ENCODE measurements at places on chromosomes 2 and 18.

- no peak for DNase-seq
Measured at GRCh38 chr18:11110509-11110908, 38.9 kb downstream of the PIEZO2 start.

DNA sequence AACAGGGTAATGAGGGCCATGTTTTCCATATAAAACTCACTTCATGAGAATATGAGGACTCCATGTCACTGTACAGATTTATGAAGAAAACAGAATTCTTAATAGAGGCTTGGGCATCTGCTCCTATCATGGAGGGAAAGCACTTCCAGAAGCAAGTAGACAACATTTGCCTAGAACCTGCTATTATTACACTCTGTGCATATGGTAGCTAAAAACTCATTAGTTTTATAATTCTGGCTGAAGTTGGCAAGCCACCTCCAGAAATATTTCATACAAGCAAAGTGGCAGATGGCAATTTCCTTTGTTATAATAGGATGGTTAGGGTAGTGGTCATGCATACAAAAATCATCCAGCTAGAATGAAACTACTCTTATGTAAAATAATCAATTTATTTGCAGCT, 65.8 kb upstream of the TLK1 start:
- DNase-seq, result no peak

DNA sequence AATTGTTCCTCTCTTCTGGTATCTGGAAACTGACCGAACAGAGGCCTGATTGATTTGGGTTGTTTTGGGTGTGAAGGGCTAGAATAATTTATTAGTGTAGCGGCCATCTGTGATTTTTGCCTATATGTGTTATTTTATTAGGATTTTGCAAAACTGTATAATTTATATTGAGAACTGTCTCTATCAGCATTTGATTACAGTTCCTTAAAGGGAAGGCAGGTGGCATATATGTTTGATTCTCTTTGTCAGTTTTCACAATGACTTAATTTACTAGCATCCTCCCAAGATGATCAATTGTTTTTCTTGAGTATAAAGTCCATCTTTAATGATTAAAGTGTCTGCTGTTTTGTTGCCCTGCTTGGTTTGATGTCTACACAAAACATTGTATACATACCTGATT, 4.5 kb downstream of the NBEAL1 start:
- no peak for DNase-seq

- DNase-seq, result no peak
Measured at GRCh38 chr2:10278029-10278762, 24.5 kb upstream of the HPCAL1 start.

GRCh38 chr2:86592547-86593230, 29.4 kb upstream of the CHMP3 start:
- no peak for DNase-seq

DNA sequence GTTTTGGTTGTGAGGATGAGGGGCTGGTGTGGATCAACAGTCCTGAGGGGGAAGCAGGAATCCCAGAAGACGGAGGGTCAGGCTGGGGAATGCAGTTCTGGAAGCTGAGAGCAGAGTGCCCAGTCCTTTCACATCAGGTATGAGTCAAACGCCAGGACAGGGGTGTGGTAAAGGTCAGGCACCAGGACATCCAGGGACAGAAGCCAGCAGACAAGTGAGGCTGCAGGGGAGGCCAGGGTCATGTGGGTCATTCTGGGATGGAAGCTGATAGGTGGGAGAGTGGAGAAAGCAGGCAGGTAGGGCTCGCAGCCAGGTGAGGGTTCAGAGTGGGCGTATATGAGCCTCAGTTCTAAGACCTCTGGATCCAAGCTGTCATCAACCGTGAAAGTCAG, 12.8 kb upstream of the GNLY start:
- DNase-seq, result no peak

DNA sequence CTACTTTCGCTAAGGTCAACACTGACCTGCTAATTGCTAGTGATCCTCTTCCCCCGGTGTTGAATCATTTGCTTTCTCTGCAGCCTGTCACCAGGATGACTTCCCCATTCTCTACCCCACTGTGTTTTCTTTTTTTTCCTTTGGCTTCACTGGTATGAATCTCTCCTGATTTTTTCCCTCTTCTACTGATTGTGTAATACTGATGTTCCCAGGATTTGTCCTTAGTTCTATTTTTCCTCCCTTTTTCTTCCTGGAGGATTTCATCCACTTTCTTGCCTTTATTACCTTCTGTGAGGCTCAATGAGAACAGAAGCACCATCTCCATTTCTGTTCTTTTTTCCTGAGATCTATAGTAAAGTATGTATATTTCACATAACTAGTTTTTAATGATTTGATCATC, 14.1 kb upstream of the MSH2 start:
- no peak for DNase-seq

DNA sequence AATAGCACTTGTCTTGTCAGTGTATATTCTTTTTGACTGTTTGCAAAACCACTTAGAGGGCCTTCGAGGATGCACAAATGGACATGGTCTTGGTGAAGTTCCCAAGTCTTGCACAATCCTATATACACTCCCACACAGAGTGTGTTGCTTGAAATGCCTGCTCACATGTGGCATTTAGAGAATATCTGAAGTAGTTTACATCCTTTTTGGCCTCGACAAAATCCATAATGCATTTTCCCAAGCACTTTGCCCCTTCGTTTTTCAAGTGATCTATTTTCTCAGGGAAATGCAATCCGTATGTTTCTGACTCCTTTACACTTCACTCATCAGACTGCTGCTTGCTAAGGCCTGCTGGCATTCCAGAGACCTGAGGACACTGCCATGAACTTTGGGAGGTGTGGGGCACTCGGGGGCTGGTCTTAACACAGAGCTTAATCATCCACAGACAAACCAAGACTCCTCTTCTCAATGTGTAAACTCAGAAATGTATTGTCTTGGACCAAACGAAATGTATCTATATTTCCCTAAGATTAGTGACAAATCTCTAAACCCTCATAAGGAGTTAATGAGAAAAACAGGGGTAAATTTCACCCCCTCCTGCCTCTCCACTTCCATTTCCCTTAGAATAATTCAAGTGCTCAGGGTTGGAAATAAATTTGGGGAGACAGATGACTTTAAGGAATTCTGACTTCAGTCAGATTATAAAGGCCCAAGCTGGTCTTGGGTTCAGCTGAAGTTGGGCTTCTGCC, 219.3 kb upstream of the APCDD1 start:
- DNase-seq, result no peak

DNA sequence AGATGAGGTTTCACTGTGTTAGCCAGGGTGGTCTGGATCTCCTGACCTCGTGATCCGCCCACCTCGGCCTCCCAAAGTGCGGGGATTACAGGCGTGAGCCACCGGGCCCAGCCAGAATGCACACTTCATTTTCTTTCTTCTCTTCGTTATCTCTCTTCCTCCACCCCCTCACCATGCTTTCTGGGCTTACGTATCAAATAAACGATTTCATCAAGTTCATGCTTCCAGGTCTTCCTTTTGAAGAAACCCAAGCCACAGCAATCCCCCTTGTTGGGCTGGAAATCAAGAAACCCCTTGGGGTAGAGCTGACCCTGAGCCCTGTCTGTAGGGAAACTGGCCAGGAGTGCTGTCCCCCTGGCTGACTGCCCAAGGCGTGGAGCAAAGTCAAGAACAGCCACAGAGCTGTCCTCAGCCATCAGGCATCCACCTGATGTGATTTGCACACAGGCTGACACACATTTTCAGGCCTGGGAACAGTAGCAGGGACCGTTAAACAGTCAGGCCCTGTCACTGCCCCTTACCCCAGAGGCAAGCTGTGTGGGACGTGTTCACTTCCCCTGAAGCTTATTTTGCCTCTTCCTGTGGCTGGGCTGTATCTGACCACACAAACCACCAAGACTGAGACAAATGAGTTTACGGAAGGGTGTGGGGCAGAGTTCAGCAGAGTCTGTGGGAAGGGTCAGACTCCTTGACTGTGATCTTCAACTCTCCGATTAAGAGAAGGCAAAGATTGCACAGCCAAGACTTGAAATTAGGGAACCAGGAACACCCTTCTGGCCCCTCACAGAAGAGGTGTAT, 15.1 kb upstream of the NMUR1 start:
- no peak for DNase-seq

- DNase-seq, result no peak
Measured at GRCh38 chr2:99067871-99068625, 73.5 kb upstream of the C2orf15 start.

DNA sequence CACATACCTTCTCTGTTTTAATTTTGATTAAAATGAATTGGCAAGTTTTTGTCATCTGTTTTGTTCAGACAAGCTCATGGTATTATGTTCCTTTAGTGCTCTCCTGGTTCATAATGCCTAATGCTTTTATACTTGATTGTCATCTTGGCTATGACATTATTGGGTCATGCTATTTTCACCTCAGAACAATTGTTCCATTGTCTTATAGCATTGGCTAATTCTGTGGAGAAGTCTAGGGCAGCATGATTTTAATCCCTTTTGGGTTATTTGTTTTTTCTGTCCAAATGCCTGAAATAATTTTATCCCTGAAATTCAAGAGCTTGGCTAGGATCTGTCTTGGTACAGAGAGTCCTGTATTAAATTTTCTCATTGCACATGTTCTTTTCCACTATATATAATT, 83.8 kb upstream of the CCDC85A start:
- no peak for DNase-seq

- no peak for DNase-seq
Measured at GRCh38 chr2:144516411-144516980, 3.4 kb downstream of the ZEB2 start.
